ENCODE measurements at places on chromosomes 13 and 19. TPM values are rescaled to one million over a fixed set of nuclear protein-coding genes. Genes with fewer than 3 reads are reported as not detected.

PTGIR gene
- total RNA-seq, result 3.1 TPM

KIR2DL4 gene
- not detected for total RNA-seq

PLEKHA4 gene
- 14.1 TPM for total RNA-seq

EBPL gene
- total RNA-seq, result 31.3 TPM

ADGRE1 gene
- 1.6 TPM for total RNA-seq

AMER2 gene
- total RNA-seq, result not detected

ZNF541 gene
- total RNA-seq, result not detected

ZNF83 gene
- 29.2 TPM for total RNA-seq

XPO4 gene
- total RNA-seq, result 28.2 TPM

SLC25A41 gene
- total RNA-seq, result 0.52 TPM

GDF15 gene
- 1.0 TPM for total RNA-seq

CAPN12 gene
- total RNA-seq, result 0.52 TPM

NRTN gene
- not detected for total RNA-seq

TMEM255B gene
- 2.6 TPM for total RNA-seq

CYP2A6 gene
- not detected for total RNA-seq

SULT2B1 gene
- total RNA-seq, result not detected

FRY gene
- 59.0 TPM for total RNA-seq

SLC1A6 gene
- total RNA-seq, result under 0.01 TPM

SSC5D gene
- total RNA-seq, result 17.7 TPM

TFDP1 gene
- total RNA-seq, result 30.8 TPM

ACP7 gene
- not detected for total RNA-seq
